ENCODE measurements at places on chromosomes 7 and 10. TPM values are rescaled to one million over a fixed set of nuclear protein-coding genes. Genes with fewer than 3 reads are reported as not detected.

DNA sequence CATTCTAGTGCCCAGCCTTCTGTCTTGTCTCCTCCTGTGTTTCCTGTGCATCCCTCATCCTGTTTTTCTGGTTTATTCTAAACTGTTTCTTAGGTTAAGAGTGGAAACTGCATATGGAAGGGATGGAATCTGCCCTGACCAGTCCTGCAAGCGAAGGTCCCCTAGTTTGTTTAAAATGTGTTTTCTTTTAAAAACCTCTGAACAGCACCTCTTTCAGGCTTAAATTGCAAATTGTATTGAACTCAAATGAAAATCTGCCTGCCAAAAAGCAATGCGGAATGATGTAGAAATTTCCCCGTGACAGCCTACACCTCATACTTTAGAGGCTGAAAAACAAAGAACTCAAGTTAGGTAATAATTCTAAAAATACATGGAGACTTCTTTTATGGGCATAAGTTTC is 222.8 kb upstream of the IMMP2L start:
- no peak for DNase-seq

DNA sequence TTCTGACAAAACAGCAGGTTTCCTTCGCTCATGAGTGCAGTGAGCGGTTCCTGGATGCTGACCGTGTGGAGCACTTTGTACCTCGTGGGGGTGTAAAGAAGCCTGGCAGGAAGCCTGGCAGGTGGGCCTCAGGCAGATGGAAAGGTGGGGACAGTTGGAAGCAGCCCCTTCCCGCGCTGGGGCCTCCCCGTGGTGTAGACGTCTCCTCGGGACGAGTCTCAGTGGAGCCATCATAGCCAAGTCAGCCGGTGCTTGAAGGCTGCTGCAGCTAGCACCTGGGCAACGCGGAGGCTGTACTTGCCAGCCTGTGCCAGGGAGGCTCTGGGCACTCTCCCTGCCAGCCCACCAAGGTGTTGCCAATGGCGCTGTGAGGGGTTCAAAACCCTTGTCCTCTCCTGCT is 154.5 kb downstream of the WDR37 start:
- peak; percentile 59 for DNase-seq

DNA sequence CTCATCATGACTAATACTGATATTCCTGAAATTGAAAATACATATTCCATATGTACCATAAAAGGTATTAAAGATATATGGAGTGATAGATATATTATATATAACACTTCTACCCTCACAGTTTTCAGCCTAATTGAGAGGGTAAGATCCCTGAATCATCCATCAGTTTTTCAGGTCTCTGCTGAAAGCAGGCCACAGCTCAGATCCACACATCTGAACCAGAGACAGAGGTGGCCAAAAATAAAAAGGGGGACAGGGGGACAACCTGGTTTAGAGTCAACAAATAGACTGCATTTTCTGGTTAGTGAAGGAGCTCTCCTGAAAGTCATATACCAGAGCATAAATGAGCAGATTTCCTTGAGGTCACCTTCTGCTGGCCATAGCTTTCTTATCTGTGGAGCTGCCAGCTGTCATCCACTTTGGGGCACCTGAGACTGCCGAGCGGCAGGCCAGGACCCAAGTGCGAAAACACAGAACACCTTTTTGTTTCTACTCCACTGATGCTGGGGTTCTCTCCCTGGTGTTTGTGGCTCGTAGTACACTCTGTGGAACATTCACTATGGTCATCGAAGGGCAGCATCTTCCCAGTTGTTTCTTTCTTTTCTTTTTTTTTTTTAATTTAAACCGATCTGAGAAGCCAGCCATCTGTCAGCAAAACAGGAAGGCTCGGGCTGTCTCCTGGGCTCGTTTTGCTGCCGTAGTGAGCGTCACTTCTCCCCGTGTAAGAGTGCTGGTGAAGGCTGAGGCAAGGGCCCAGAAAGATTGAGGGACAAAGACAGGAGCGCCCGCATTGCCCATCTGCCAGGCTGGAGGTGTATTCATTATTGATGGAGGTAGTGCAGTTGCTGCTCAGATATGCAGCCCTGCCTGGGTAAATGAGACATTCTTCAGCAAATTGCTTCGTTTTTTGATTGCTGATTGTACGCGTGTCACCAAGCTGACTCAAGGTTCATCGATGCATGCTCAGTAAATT is 13.5 kb downstream of the IKZF1 start:
- DNase-seq = no peak

GRCh38 chr7:1979591-1980560 is 252.9 kb downstream of the MAD1L1 start:
- DNase-seq = no peak

DNA sequence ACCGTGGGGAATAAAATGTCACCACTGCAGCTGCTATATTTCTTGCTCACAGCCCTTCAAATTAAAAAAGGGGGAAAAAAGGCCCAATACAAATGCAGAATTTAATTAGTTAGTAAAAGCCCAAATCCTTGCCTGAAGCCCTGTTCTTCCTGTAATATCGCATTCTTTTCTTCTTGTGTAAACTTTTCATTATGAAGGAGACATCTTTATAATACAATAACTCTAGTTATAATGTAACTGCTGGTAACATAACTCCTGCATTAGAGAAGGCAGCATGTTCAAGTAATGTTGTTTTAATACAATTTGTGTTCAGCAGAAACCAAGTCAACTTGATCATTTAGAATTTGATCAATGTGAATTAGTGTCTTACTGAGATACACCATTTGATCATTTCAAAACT is 250.9 kb downstream of the CHCHD3 start:
- DNase-seq = no peak

The H2BK1 gene
- total RNA-seq = not detected

GRCh38 chr10:3040069-3040468 is 27.3 kb upstream of the PFKP start:
- DNase-seq = no peak

- no peak for DNase-seq
Measured at GRCh38 chr10:113341138-113341537, 211.7 kb upstream of the HABP2 start.

GRCh38 chr7:131507592-131508331 is 48.7 kb downstream of the PODXL start:
- DNase-seq = no peak

The CDH23 gene
- total RNA-seq = 9.7 TPM

The STEAP2 gene
- total RNA-seq = 29.9 TPM

The SLC26A5 gene
- 0.19 TPM for total RNA-seq

DNA sequence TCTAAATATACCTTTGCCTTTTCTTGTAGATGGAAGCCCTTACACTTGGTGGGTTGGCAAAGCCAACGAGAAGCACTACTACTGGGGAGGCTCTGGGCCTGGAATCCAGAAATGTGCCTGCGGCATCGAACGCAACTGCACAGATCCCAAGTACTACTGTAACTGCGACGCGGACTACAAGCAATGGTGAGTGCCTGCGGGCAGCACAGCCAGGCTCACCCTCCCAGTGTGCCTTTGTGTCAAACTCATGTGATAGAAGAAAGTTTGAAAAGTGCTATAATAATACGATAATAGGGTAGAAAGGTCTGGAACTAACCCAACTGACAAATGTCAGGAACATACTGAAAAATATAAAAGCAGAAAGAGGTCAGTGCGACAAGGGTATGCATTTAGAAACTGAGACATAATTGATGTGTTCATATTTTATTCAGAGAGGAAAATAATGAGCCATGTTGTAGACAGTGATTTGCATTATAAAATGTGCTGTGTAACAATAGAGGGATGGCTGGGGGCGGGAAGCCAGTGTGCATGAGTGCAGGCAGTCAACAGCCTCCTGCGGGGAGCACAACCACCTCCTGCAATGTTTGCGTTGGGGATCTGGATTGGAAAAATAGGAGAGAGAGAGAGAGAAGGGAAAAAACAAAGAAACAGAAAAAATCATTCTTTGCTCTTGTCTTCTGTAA is 686.9 kb upstream of the C7orf33 start:
- DNase-seq = no peak

- DNase-seq = no peak
Measured at GRCh38 chr7:20217193-20217948, at the start of gene MACC1. Gene MACC1, minus strand, starts transcription at chr7:20217384. Its CDS starts 55,522 bp downstream, at chr7:20161862.

- no peak for DNase-seq
Measured at GRCh38 chr10:30348378-30348776, 701 bp downstream of the MTPAP start.

The ZDHHC16 gene
- 28.0 TPM for total RNA-seq

DNA sequence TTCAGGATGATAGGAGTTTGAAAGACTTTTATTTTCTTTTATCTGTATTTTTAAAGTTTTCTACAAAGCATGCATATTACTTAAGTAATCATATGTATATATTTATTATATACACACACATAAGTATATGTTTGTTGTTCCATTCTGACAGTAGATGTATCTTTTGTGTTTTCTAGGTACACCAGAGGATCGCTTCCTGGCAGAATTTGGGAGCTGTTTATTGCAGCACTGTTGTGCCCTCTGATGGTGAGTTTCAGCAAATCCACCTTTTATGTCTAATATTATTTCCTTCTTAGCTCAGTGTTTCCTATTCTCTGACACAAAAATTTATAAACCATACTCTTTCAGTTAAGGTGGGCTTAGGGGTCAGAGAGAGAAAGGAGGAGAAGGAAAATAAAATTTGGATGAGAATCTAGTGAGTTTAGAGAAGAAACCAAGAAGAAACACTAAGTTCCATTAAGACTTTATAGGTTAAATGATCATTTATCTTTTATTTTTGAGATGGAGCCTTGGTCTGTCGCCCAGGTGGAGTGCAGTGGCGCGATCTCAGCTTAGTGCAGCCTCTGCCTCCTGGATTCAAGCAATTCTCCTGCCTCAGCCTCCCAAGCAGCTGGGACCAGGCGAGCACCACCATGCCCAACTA is 59.2 kb upstream of the OIT3 start:
- no peak for DNase-seq

GRCh38 chr7:122339145-122339904 is 34.8 kb upstream of the FEZF1 start:
- DNase-seq = no peak

The RAMP3 gene
- total RNA-seq = 49.2 TPM

GRCh38 chr7:123746931-123747488 is 1.8 kb downstream of the WASL start:
- no peak for DNase-seq

- DNase-seq = no peak
Measured at GRCh38 chr7:149205690-149206381, 10.5 kb downstream of the ZNF282 start.

- DNase-seq = no peak
Measured at GRCh38 chr7:134943785-134944400, 42.4 kb upstream of the AGBL3 start.

- no peak for DNase-seq
Measured at GRCh38 chr10:74437822-74438221, 286.8 kb downstream of the ADK start.

DNA sequence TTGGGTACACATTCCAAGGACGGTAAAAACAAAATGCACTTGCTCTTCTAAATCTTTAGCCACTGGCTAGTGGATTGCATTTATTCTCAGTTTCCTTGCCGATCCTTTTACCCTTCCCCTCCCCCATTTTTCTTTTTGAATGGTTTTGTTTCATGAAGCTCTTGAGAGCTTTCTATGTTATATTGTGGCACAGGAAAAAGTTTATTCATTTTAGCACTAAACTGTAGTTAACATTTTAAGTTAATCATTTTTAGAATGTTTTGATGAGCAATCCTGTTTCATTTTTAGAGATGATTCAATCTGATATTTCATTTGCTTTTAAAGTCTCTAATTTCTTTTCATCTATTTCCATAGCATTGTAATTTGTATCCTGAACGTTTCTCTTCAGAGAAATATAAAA is 24.0 kb downstream of the ZEB1 start:
- no peak for DNase-seq

The UNCX gene
- total RNA-seq = not detected

DNA sequence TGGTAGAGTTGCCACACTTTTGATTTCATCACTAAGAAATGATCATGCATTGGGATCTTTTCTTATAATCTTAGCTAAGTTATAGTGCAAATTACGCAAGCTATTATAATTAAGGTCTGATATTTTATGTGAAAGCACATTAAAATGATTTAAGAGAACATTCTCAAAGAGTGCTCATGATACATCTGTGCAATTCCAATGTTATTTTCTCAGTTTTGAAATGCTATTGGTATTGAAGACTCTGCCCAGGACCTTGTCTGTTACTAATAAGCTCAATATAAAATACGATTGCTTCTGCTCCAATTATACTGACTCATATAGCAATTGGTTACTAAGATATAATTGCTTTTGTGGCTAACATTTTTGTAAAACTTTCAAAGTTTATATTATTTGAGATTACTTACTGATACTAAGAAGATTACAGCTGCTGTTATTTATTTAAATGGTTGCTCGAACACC is 180.9 kb downstream of the ADAM12 start:
- no peak for DNase-seq

DNA sequence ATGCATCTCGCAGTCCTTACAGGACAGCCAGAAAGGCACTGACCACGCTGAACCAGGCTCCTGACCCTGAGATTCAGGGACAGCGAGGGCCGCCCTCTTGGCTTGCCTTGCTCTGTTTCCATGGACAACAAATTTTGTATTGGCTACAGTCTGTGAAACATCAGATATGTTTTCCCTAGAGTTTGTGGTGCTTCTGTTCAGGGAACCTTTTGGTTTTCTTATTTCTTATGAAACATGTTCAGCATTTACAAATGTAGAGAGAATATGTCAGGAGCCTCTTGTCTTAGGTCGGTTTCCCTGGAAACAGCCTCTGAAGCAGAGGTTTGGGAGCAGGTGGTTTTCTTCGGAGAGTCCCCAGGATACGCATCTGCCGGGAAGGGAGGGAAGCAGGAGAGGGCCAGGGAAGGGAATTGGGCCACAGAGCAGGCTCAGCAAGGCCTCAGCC is 260.1 kb downstream of the CCDC3 start:
- DNase-seq = no peak

The NME8 gene
- 0.45 TPM for total RNA-seq

DNA sequence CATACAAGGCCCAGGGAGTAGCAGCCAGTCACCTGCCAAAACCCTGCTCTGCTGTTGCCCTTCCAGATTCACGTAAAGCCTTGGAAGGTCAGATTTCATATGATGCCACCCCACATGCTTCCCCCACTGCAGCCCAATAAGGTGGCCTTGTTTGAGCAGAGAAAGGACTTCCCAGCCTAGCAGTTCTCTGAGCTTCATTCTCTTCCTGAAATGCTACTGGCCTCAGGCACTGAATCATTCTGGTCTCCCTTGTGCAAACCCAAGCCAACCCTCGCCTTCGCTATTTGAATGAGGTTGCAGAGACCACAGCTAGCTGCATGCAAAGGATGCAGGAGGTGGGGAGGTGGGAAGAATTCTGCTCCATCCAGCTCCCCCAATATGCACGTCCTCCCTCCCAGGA is 60.3 kb upstream of the PLXNA4 start:
- no peak for DNase-seq

DNA sequence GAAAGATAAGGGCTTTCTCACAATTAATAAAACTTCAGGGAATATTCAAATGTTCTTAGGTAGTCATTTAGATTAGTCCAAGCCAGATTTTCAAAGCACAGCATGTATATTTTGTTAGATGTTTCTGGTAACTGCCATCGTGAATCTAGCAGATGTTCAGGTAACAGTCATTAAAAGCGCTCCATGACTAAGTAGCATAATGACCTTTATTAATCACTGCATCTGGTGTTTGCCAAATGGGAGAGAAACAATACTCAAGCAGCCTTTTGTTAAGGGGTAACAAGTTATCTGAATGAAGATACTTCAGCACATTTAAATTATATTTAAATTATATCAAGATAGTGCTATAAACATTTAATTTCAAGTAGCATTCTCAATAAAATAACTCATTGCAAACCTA is 47.5 kb downstream of the USP6NL start:
- no peak for DNase-seq

- no peak for DNase-seq
Measured at GRCh38 chr7:33719059-33719581, 186.2 kb upstream of the BMPER start.

- no peak for DNase-seq
Measured at GRCh38 chr7:30912986-30913811, 1.5 kb downstream of the AQP1 start.

GRCh38 chr7:84261509-84261908 is 66.9 kb upstream of the SEMA3A start:
- DNase-seq = no peak
